Activated T-cell treated with anti-CD3 and anti-CD28 coated beads, Interleukin-2, amount 50 U/mL, for 4 hours (primary cell): ENCODE measurements at places on chromosomes 2 and 18.

DNA sequence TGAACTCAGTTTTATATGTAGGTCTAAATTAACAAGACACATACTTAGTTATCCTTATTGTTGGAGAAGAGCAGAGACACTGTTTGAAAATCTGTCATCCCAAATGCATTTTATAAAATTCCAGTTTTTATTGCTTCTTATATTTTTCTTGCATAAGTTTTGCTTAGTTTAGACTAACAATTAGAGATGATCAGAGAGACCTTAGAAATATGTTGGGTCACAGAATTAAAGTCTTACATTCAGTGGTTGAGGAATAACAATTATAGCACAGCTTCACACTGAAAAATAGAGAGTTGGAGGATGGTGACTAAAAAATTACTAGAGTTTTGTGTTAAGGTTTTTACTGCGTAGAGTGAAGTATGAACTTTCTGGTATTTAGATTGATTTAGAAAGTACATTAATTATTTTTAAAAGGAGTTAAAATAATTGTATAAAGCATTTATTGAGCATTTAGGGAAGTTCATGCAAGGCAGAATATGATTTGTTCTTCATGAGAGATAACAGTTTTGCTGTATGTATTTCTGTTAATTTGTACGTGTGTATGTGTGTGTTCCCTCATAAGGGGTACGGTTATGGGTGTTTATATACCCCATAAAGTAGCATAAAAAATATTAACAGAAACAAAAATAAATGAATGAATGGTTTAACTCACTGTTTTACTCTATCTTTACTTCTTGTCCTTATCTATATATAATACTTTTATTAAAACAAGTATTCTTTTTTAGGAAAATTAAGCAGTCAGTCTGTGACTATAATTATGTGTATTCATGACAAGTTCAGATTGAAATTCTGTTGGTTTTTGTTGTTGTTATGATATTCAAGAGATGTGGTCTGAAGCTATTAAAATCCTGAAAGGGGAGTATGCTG, 31.2 kb downstream of the DDX1 start:
- no peak for DNase-seq

DNA sequence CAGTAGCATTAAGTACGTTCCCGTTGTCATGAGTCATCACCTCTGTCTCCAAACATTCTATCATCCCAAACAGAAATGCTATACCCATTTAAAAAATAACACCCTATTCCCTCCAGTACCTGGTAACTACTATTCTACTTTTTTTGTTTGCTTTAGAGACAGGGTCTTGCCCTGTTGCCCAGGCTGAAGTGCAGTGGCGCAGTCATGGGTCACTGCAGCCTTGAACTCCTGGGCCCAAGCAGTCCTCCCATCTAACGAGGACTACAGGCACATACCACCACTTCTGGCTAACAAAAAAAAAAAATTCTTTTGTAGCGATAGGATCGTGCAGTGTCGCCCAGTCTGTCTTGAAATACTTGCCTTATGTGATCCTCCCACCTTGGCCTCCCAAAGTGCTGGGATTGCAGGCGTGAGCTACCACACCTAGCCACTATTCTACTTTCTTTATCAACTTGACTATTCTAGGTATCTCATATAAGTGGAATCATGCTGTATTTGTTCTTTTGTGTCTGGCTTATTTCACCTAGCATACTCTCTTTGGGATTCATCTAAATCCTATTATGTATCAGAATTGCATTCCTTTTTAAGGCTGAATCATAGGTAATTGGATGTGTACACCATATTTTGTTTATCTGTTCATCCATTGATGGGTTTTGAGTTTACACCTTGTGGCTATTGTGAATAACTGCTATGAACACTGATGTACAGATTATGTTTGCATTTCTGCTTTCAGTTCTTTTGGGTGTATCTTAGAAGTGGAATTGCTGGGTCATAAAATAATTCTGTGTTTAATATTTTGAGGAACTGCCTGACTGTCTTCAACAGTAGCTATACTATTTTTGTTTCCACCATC, 14.4 kb downstream of the ZCCHC2 start:
- DNase-seq = no peak

DNA sequence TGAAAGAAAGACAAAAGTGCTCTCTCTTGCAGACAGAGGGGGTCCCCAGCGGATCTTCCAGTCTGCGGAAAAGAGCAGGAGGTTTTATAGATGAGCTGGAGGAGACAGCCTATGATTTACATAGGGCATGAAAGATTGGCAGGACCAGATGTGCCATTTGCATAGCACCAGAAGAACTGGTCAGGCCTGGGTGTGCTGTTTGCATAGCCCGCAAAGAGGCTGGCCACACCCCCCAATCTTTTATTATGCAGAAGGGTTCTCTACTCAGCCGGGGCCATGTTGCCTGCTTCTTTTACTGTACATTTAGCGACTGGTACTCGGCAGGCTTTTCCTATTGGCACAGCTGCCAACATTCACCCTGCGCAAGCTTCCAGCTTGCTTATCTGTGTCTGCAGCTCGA, 317.6 kb downstream of the GALR1 start:
- no peak for DNase-seq

DNA sequence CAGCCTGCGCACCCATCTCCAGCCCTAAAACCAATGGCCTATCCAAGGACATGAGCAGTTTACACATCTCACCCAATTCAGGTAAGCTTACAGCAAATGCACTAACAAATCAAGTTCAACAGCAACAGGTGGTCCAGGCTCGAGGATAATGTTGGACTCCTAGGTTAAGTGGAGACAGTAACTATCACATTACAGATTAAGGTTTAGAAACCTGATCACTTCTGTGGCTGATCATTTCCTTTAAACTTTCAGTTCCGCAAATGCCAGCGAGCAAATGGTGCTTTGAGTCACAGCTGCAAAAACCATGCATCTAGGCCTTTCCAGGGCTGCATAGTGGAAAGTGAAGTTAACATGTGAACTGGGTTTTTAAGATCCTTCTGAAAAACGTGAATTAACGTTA, 259.4 kb downstream of the GBX2 start:
- no peak for DNase-seq

DNA sequence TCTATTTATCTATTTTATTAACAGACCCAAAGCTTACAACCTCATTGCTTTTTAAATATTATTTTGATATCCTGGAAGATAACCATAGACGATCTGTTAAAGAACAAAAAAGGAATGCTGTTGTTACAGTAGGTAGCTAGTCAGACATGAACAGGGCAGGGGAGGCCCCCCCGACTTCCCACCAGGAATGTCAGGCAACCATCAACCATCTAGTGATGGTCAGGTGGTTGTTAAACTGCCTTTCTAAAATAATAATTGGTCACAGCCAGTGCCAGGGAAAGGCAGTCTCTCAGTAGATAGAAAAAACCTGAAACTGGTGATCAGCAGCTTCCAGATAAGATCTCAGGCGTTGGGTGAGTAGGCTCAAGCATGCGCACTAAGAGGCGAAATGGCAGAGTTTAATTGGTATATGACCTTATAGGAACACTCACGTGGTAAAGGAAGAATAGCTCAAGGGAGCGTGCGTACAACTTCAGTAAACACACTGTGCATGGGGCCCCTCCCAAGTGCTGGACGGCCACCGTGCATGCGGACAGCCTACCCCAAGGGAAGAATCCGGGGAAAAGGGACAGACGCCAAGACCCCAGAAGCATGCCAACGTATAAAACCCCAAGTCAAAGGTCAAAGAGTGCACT, 32.5 kb upstream of the CCL20 start:
- DNase-seq = no peak

DNA sequence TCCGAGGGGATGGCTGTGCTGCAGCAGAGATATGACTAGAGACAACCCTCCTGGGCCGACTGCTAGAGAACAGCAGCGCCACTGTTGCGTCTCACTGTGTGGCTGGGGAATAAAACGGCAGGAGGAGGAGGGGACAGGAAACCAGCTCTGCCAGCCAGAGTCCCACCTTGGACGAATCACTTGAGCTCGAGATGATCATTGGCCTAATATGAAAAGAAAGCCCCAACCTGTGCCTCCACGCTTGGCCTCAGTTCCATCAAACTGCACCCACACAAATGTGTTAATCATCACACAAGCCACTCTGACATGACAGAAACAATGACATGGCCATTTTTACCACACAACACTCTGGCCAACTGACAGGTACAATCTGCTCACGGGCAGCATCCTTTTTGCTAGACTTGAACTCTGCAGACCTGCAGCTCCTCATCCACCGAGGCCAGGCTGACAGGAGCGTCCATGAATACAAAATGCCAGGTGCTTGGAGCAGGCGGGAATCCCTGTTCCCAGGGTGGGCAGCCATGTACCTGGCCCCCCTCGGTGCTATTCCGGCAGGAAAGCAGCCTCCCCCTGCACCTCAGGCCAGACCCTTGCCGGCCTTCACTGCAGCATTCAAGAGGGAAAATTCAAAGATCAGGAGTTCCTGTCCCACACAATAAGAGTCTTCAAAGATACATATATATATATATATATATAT, 52.3 kb downstream of the PARD6G start:
- no peak for DNase-seq

GRCh38 chr2:64330281-64331113, 123.5 kb upstream of the LGALSL start:
- peak; percentile 78 for DNase-seq

GRCh38 chr2:202307690-202308089, 42.1 kb downstream of the NOP58 start:
- DNase-seq = no peak
